ENCODE measurements at places on chromosomes 12 and 14.

- DNase-seq, result no peak
Observed at GRCh38 chr12:115659422-115659821, 618.1 kb downstream of the MED13L start.

GRCh38 chr12:66055837-66056319 lies 74.7 kb downstream of the LLPH start:
- DNase-seq, result no peak

GRCh38 chr14:22606380-22606779 lies 8.3 kb downstream of the ABHD4 start:
- no peak for DNase-seq

- no peak for DNase-seq
Observed at GRCh38 chr12:49748306-49748705, 6.9 kb downstream of the TMBIM6 start.

DNA sequence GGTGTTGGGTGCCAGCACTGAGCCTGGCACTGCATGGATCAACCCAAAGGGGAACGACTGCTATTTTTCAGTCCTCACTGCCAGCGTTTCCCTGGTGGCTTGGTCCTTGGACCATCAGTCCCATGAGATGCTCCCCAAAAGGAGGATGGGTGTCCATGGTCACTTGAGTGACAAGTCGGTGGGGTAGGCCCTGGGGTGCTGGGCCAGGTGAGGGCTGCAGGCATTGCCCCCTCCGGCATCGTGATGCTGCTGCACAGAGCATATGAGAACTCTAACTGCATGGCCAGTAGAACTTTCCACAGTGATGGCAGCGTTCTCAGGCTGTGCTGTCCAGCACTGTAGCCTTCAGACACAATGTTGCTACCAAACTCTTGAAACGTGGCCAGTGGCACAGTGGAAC lies 16.2 kb downstream of the SETD1B start:
- no peak for DNase-seq

- DNase-seq, result no peak
Observed at GRCh38 chr14:92352158-92352985, 29.4 kb downstream of the SLC24A4 start.

DNA sequence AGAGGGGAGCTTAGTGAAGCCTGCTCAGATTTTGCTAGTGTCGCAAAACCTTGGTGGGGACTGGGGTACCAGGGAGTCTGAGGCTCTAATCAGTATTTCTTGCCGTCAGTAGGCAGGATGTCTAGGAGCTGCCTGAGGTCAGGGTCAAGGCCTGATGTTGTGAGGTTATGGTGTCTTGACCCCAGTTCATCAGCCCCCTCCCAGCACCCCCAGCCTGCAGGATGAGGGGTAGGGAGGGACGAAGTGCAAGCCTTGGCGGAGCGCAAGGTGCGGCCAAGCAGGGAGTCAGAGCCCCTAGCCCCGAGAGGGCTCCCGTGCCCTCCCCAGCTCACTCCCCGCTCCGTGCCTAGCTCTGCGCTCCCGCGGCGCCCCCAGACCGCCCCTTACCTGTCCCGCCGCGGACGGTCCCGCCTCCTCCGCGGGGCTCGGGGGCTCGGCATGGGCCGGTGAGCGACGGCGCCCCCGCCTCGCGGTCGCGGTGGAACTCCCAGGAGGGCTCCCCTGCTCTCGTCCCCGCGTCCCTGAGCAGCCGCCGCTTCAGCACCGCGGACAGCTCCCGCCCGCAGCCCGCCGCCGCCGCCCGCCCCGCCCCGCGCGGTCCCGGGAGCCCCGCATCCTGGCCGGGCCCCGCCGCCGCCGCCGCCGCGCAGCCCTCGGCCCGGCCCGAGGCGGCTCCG lies 347 bp downstream of the SYNDIG1L start:
- peak; percentile 31 for DNase-seq

DNA sequence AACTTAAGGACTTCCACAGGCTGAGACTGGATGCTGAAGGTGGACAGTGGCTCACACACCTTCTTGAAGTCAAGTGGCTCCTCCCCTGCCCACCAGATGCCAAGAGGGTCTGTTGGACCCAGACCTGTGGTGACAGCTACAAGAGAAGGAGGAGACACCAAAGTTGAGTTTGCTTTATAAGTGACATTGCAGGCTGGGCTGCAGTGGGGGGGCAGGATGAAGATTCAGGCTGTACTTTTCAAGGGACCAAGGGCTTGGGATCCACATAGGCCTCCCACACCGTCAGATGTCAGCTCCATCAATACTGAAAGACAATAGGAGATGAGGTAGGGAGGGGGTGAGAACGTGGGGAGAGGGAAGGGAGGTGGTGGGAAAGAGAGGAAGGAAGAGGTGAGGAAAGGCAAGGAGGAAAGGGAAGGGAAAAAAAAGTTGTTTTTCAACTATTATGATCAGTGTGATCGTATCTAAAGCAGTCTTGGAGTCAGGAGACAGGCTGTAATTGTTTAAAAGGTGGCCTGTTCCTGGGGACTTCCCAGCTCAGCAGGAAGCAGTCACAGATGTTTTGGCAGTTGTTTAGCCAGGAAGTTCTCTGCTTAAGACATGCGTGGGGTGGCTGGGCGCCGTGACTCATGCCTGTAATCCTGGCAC lies 84.1 kb upstream of the RESF1 start:
- DNase-seq, result peak; percentile 45

DNA sequence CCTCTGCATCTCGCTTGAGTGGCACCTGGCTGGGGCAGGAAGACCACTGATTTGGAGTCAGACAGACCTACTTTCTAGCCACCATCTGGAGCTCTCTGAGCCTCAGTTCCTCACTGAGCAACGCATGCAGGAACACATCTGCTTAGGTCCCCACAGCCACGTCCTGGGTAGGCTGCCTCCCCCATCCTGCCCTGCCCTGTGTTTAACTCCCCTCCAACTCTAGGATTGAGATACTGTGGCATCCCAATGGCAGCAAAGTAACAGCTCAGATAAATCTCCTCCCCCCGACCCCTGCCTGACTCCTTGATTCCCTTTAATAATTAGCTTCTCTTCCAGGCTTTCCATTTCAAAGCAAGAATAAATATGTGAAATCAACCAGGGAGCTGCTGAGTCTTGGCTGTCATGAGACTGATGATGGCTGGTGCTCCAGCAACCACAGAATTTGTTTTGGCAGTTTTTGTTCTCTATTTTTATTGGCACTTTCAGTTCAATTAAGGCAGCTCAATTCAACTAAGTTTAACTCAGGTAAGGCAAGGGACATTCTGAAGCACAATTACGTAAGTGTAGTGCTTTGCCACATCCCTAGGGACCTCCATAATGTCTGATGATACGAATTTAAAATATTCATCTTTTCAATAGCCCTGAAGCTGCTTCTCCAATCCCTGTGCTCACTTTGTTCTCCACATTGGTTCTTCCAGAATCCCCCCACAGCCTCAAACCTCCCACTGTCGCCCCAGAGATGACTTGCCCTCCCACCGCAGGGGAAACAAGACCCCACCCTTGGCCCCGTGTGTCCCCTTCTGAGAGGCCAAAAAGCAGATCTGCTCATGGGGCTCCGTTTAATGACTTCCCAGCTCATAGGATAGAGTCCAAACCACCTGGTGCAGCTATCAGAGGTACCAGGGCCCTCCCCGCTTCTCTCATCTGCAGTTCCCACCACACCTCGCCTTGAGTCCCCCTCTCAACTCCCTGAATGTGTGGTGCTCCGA lies 58.2 kb downstream of the ESR2 start:
- DNase-seq, result no peak

DNA sequence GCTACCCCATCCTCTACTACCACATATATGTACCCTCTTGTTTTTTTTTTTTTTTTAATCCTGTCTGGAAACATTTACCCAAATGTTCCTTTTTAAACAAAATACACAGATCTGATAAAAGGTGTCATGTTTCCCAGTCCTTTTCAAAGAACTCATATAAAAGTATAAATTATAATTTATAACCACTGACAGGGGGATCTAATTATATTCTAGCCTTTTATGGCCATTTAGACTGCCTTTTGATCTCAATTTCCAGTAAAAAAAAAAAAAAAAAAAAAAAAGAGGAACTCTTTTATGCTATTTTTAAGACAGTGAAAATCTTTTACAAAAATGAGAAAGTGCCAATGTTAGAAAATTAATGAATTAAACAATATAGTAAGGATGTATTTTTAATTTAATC lies 65.0 kb downstream of the NAV3 start:
- DNase-seq, result no peak

- DNase-seq, result no peak
Observed at GRCh38 chr12:91973813-91974212, 171.8 kb downstream of the BTG1 start.

DNA sequence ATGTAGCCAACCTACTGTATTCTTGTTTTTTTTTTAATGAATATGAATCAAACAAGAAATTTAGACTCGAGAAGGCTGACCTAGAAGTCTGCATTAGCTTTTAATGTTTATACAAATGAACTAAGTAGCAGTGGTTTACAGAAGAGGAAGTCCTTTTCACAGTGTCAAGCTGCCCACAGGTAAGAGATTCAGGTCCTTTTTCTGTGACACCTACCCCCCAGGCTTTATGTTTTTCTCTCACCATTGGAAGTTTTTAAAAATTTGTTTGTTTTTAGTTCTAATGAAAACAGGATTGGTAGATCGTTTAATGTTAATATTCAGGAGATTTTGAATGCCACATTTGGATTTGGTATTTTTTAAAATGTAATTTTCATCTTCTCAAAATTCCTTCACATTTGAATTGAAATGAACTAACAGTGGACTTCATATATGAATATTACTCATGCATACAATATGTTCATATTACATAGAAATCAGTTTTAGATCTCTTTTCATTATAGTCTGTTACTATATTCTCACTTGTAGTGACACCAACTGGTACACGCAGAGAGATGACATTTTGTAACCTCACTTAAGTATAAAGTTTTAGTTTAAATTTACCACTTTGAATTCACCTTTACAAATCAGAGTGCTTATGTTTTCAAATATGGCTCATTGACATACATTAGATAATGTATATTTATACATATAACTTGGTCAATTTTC lies 29.7 kb downstream of the ATF7IP start:
- DNase-seq, result no peak

GRCh38 chr12:32834122-32834521 lies 62.5 kb downstream of the PKP2 start:
- no peak for DNase-seq

- DNase-seq, result no peak
Observed at GRCh38 chr12:123288751-123289346, 17.2 kb upstream of the CDK2AP1 start.

DNA sequence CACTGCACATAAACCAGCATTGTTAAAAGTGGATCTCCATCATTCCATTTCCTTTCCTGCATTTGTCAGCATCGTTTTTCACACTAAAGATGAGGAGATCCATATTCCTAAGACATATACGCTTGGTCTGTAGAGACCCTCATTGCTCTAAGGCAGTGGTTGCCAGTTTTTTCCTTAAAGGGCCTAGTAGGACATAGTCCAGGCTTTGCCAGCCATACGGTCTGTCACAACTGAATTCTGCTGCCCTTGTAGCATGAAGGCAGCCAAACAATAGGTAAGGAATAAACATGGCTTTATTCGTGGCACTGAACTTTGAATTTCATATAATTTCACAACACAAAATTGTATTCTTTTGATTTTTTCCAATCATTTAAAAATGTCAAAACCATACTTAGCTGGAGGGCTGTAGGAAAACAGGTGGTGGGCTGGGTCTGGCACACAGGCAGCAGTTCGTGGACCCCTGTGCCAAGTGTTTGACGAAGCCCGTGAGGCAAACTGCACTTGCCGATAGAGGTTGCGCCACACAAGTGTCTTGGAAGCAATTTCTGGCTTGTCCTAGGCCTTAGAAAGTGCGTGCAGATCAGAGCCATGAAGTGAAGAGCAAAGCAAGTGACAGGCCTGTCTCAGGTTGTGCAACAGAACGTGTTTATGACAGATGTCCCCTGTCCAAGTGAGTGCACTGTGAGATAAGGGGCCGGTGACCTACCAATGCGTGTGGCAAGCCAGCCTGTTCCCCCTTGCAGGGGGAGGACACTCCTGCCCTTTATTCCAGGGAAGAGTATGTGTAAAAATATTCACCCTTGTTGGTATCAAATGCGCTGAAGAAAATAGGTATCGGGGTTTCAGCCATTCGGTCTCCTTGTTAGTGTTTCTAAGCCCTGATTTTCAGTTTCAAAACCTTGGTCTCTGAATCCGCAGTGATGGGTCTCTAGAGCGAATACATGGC lies 916 bp upstream of the CHPT1 start:
- DNase-seq, result no peak

GRCh38 chr14:54650331-54650958 lies 83.5 kb downstream of the SAMD4A start:
- no peak for DNase-seq

GRCh38 chr14:105090493-105091053 lies 25.3 kb upstream of the GPR132 start:
- peak; percentile 85 for DNase-seq

DNA sequence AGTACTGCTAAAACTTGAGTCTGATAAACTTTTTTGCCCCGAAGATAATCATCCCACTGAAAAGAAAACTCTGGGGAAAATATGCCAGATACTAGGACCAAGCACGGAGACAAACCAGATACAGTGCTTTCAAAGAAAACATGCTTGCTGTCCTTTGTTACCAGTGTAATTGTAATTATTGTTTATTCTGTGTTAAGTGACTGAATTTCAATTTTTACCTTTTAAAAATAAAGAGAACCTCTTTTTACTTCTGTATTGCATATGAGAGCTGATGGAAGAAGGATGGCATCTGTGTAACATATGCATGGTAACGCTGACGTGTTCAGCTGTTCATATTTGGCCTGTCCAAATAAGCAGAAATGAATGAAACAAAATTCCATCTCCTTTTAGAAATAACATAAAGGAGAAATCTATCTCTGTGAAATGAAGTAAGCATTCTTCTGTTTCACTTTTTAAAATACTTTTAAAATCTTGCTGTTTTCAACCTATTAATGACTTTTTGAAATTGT lies 22.5 kb downstream of the SLC35E3 start:
- DNase-seq, result no peak

- DNase-seq, result no peak
Observed at GRCh38 chr14:85464135-85464895, 65.6 kb upstream of the FLRT2 start.

GRCh38 chr12:118525216-118525615 lies 148.9 kb downstream of the SUDS3 start:
- DNase-seq, result no peak

All from activated CD8-positive, alpha-beta memory T cell treated with anti-CD3 and anti-CD28 coated beads for 1 hour (primary cell).